ENCODE measurements at places on chromosomes 2 and 18. TPM values are rescaled to one million over a fixed set of nuclear protein-coding genes. Genes with fewer than 3 reads are reported as not detected.

DNA sequence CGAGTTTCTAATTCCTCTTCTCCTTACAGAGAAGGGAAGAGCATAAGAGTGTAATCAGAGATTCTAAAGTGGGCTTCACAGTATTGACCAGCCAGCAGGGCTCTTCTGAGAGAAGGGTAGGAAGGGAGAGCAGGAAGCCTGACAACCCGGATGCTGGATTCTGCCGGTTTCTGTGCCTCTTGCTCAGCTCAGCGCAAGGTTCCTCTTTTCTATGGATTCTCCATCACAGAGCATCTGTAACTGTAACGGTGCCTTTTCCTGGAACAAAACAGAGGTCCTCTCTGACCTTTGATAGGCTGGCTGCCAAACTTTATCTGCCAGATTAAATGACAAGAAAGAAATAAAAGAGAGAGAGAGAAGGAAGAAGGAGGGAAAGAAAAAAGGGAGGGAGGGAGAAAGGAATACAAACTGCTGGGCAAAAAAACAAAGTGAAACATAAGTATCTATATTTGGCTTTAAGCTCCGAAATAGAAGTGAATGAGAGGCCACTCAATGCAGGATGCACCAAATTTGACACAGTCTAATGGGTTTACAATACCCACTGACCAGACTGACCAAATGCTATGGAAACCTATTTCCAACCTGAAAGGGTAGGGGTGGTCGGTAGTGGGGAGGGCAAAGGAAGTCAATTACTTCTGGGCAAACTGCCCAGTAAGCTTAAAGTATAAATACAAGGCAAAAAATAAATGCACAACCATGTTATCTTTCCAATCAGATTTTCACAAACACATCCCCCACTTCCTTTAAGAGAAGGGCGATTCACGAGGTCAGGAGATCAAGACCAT is 59.2 kb downstream of the PIEZO2 start:
- DNase-seq, result no peak

GRCh38 chr18:47283476-47283875 is 32.0 kb upstream of the SKOR2 start:
- no peak for DNase-seq

DNA sequence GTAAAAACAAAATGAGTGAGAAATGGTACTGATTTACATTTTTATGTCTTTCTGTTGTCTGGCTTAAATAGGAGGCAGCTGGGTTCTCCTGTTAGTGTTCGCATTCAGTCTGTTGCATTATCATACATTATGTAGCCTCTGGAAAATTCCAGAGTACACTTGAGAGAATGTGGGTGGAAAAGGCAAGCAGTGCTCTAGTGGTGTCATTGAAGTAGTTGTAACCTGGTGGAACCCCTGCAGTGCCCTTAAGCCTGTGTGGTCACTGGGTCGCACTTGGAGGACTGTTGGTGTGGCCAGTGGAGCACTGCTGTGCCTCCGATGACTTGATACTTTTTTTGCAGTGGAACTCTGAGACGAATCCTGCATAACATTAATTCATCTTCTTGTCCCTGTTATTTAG is 52.4 kb downstream of the USP14 start:
- DNase-seq, result no peak

TEX261 gene
- 49.5 TPM for total RNA-seq

GRCh38 chr18:44788334-44788733 is 107.6 kb downstream of the SETBP1 start:
- DNase-seq, result no peak

SLC23A3 gene
- 4.5 TPM for total RNA-seq

NAT8 gene
- not detected for total RNA-seq

DNA sequence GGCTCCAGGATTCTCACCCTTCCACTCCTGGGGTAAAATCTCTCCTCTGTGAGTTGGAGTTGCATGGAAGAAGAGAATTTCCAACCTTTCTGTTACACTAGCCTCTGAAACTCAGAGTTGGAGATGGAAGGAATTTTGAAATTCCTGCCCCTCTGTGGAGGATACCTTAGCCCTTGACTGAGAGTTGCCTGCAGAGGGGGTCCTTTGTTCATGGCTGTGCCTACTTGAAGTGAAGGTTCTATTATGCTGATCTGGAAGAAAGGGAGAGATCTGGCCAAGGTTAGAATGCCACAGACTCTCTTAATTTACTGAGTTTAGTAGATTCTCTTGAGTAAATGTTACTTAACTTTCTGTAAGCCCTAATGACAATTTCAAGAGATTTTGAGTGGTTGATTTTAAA is 626.6 kb upstream of the GYPC start:
- DNase-seq, result no peak

GRCh38 chr2:21498016-21498415 is 374.2 kb downstream of the TDRD15 start:
- no peak for DNase-seq

- DNase-seq, result no peak
Measured at GRCh38 chr2:188403676-188404075, 112.0 kb downstream of the GULP1 start.

- no peak for DNase-seq
Measured at GRCh38 chr2:222750533-222750932, 79.1 kb downstream of the MOGAT1 start.

CD8B2 gene
- total RNA-seq, result not detected

GRCh38 chr2:240571314-240571973 is 3.2 kb downstream of the RNPEPL1 start:
- peak; percentile 24 for DNase-seq

STAT1 gene
- total RNA-seq, result 48.2 TPM

DNA sequence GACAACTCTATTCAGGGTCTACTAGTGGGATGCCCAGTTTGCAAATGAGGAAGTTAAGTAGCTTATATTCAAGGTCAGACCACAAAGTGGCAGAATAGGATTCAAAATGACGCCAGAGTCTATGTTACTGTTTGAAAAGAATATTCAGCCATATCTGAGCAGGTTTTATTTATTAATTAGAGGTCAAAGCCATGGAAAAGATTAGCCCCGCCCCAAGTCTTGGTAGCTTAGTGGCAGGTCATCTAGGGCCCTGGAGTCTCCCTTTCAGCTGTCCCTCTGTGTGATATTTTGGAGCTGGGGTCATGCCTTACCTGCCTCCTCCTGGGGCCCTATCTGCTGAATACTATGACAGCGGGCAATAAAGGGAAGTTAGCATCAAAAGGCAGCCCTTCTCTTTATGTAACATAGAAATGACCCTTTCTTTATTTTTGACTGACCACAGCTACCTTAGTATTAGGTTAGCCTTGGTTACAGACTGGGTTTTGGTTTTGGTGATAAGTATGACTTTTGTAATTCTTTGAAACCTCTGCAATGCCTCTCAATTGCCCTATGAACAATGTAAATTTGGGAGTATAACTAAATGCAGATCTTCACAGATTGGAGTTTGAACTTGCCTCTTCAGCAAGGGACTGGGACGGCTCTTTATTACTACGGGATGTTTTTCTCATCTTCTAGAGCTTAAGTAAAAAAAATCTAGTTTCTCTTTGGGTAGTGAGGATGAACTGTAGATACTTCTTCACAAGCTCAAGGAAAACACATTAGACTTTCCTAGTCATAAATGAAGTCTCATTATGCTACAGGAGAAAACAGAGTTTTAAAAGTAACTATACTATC is 153.0 kb upstream of the ITGA4 start:
- no peak for DNase-seq

FTCDNL1 gene
- total RNA-seq, result 2.1 TPM

- no peak for DNase-seq
Measured at GRCh38 chr2:105324101-105324500, 5.4 kb downstream of the TGFBRAP1 start.

DNA sequence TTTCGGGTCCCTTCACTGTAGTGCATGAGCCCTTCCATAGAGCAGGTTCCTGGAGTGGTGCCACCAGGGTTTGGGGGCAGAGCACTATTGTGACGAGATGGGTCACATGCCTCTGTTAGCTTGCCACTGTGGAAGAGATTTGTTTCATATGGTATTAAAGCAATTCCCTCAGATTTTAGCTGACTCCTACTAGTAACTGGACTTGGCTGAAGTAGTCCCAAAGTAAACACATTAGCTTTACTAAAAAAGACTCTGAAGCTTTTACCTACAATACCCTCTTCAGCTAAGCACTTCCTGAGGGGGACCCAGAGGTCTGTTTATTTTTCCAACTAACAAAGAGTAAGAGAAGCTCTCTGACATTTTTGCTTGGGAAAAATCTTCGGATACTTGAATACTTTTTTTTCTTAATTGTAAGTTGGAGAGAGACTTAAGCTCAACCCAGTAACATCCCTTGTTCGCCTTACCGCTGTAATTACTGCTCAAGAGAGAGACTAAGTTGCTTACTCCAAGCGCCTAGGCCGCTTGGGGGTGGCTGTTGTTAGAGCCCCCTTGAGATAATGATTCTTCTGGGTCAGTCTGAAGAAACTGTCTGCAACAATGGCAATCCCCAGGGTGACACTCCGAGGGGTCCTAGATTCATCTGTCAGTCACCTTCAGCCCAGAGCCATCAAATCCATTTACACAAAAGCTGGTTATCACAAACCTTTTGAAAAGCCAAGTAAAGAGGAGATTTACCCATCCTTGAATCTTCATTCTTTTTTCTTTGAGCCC is 177.4 kb downstream of the FIGN start:
- DNase-seq, result no peak

ZEB2 gene
- 186 TPM for total RNA-seq

DNA sequence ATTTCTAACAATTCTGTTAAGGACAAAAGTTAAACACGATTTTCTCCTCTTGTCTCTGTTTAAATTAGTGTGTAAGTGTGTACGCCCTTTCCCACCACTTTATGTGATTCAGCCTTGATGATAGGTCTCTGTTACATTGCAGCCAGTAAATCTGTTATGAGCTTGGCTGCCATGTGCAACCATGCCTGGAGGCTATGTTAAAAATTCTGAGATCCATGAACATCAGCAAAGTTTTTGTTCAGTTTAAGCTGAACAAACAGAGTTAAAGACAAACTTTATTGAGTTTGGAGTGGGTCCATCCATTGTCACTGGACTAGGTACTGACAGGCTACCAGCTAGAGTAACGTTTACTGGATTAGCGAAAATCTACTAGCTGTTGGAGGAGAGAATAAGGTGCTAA is 110.4 kb downstream of the NCKAP5 start:
- no peak for DNase-seq

ATP8B1 gene
- 1.4 TPM for total RNA-seq

Measured in ovary (tissue), 10 donors.